ENCODE measurements at places on chromosomes 16 and 17.

DNA sequence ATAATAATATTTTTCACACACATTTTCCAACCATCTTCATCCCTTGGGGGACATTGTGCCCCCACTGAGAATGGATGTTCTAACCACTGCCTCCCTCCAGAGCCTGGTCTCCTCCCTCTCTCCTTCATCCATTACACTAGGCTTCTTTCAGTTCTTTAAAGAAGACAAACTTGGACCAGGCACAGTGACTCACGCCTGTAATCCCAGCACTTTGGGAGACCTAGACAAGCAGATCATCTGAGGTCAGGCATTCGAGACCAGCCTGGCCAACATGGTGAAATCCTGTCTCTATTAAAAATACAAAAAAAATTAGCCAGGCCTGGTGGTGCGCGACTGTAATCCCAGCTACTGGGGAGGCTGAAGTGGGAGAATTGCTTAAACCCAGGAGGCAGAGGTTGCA lies 6.5 kb downstream of the ALOX15 start:
- no peak for DNase-seq

DNA sequence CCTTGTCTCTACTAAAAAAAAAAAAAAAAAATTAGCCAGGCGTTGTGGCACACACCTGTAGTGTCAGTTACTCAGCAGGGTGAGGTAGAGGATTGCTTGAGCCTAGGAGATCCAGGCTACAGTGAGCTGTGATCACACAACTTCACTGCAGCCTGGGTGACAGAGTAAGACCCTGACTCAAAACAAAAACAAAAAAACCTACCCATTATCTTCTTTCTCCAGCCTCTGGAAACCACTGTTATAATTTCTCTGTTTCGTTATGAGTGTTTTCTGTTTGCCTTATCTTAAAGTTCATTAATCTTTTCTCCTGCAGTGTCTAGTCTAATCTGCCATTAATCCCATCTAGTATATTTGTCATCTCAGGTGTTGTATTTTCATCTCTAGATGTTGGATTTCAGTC lies 18.6 kb upstream of the CLTC start:
- DNase-seq: peak; percentile 54

GRCh38 chr16:11583889-11584565 lies 2.7 kb downstream of the LITAF start:
- peak; percentile 16 for DNase-seq

- DNase-seq: no peak
Measured at GRCh38 chr16:21943571-21943970, 9.6 kb upstream of the UQCRC2 start.

All from activated T-cell treated with anti-CD3 and anti-CD28 coated beads, Interleukin-2, amount 50 U/mL, for 72 hours (primary cell).